ENCODE measurements at places on chromosomes 4 and X. TPM values are rescaled to one million over a fixed set of nuclear protein-coding genes. Genes with fewer than 3 reads are reported as not detected.

RNF150 gene
- 12.2 TPM for total RNA-seq

SSX2 gene
- total RNA-seq, result not detected

MANBA gene
- total RNA-seq, result 70.5 TPM

AKAP4 gene
- total RNA-seq, result not detected

NWD2 gene
- total RNA-seq, result not detected

PSAPL1 gene
- not detected for total RNA-seq

MAGEC1 gene
- not detected for total RNA-seq

STOX2 gene
- 0.97 TPM for total RNA-seq

CXCL8 gene
- 294 TPM for total RNA-seq

GUCY1A1 gene
- 0.43 TPM for total RNA-seq

ATP5ME gene
- total RNA-seq, result 72.5 TPM

FGFBP1 gene
- not detected for total RNA-seq

SYAP1 gene
- 51.4 TPM for total RNA-seq

CHRDL1 gene
- under 0.01 TPM for total RNA-seq

OPRPN gene
- not detected for total RNA-seq

CXXC4 gene
- 0.32 TPM for total RNA-seq

H2BW2 gene
- not detected for total RNA-seq

ADGRG4 gene
- total RNA-seq, result not detected

EBP gene
- 200 TPM for total RNA-seq

RENBP gene
- total RNA-seq, result 12.6 TPM

ADAMTS3 gene
- total RNA-seq, result 3.0 TPM

NAP1L2 gene
- under 0.01 TPM for total RNA-seq

ARHGEF38 gene
- not detected for total RNA-seq

HERC5 gene
- 0.86 TPM for total RNA-seq

MAGEA1 gene
- not detected for total RNA-seq

ADGRL3 gene
- total RNA-seq, result 1.3 TPM

ARHGAP24 gene
- 56.6 TPM for total RNA-seq

ITGB1BP2 gene
- 6.5 TPM for total RNA-seq

TLL1 gene
- total RNA-seq, result 19.0 TPM

CCDC158 gene
- total RNA-seq, result under 0.01 TPM

RHOXF2B gene
- total RNA-seq, result not detected

MAGEA8 gene
- not detected for total RNA-seq

SCD5 gene
- 6.9 TPM for total RNA-seq

LDB2 gene
- total RNA-seq, result 24.2 TPM

FAM13A gene
- total RNA-seq, result 34.1 TPM

GC gene
- total RNA-seq, result not detected

XIAP gene
- 39.0 TPM for total RNA-seq

WDFY3 gene
- 98.0 TPM for total RNA-seq

PLS3 gene
- 271 TPM for total RNA-seq

Measured in fibroblast of villous mesenchyme (primary cell).